ENCODE measurements at places on chromosomes 7 and 10.

DNA sequence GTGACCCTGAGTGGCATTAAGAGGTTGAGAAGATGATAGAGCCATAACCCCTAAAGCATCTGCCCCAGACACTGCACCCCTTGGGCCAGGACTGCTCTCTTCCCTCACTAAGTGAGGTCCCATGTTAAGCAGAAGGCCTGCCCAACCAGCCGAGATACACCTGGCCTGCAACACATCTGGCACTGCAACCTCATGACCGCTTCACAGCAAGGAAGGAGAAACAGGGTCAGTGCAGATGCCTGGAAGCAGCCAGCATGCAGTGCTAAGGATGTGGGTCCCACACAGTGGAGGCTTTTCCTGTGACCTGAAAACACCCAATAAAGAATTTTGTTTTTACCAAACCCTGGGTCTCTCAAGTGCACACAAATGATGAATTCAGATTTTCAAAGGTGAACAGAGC is 7.4 kb downstream of the NOD1 start:
- DNase-seq: no peak

GRCh38 chr7:27897001-27897400 is 157.0 kb downstream of the TAX1BP1 start:
- no peak for DNase-seq

- DNase-seq: no peak
These were observed 15.7 kb downstream of the RBM33 start for GRCh38 chr7:155660059-155660757.

DNA sequence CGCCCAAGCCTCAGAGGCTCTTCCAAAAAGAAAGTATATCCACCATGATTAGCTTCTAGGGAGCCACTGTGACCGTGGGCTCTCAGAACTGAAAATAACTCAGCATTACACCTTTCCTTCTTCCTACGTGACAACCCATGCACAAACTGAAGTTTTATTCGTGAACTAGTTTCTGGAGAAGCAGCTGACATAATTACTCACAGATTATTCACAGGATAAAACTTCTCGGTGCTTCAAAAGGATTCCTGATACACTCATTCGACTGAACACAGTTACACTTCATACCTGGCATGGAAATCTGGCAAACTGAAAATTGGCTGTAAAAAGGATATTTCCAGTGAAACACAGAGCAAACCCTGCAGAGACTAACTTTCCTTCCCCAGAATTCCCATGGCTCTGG is 139.2 kb upstream of the PTER start:
- DNase-seq: no peak

GRCh38 chr7:37999673-38000072 is 79.2 kb downstream of the EPDR1 start:
- no peak for DNase-seq

- DNase-seq: no peak
These were observed 52.1 kb upstream of the ZNF438 start for GRCh38 chr10:31083765-31084184.

DNA sequence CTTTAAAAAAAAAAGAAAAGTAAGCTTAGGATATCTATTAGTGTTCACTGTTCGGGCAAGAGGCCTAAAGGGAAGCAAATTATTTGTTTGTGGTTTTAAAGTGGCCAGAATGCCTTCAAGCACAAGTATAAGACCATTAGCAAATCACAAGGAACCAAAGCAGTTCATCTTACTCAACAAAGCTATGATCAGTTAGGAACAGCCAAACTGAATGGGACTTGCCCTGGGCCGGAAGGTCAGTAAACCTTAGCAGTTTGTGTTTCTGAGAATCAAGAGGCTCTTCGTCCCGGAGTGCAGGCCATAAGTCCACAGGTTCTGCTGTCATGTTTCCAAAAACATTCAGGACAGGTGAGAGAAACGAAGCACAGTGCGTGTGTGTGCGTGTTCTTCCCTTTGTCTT is 4.5 kb downstream of the FBXW4 start:
- no peak for DNase-seq

GRCh38 chr10:109962247-109962646 is 38.9 kb upstream of the XPNPEP1 start:
- DNase-seq: no peak

GRCh38 chr7:33940503-33940902 is 35.2 kb downstream of the BMPER start:
- no peak for DNase-seq
